ENCODE measurements at places on chromosomes 2 and 18. TPM values are rescaled to one million over a fixed set of nuclear protein-coding genes. Genes with fewer than 3 reads are reported as not detected.

The MEP1B gene
- total RNA-seq = not detected

The ERBB4 gene
- total RNA-seq = 0.60 TPM

The ERICH2 gene
- total RNA-seq = 3.2 TPM

The CLEC4F gene
- 0.22 TPM for total RNA-seq

The AQP12B gene
- 0.36 TPM for total RNA-seq

The HAAO gene
- 28.9 TPM for total RNA-seq

The LYPD6 gene
- total RNA-seq = 0.91 TPM

The MYO5B gene
- 1.5 TPM for total RNA-seq

The GALNT3 gene
- 32.7 TPM for total RNA-seq

The ERMN gene
- total RNA-seq = not detected

The ANKRD29 gene
- total RNA-seq = 16.1 TPM
